Activated CD8-positive, alpha-beta T cell treated with anti-CD3 and anti-CD28 coated beads, Interleukin-2, amount 10 ng/mL, durations not matched to agents 7 days and 5 days (primary cell): ENCODE measurements at places on chromosomes 5 and 9. TPM values are rescaled to one million over a fixed set of nuclear protein-coding genes. Genes with fewer than 3 reads are reported as not detected.

GRCh38 chr9:132160802-132161742 lies 786 bp upstream of the NTNG2 start:
- DNase-seq = peak; percentile 85

DNA sequence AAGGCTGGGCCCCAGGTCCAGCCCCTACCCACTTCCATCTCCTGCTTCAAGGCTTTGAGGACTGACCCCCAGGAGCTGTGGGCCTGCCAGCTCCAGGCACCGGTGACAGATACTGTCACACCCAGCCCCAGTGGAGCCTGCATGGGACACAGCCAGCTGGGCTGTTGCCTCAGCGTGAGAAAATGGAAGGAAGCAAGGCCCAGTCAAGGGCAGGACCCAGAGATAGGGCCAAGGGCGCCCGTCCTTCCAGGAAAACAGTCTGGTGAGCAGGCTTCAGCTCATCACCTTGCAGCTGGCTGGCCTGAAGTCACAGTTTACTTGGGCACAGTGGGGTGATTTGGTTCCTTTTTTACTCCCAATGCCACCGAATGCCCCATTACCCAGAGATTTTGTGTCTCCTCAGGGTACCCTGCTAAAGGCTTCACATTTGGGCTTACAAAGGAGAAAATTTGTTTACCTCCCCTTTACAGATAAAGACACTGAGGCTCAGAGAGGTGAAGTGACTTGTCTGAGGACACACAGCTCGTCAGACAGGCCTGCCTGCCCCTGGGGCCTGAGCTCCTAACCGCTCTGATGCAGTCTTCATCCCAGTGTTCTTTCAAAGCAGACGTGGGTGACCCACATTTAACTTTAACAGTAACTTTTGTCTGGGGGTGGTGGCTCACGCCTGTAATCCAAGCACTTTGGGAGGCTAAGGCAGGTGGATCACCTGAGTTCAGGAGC lies 21.5 kb upstream of the WDR38 start:
- DNase-seq = no peak

GRCh38 chr5:34625246-34625645 lies 30.9 kb upstream of the RAI14 start:
- DNase-seq = no peak

DNA sequence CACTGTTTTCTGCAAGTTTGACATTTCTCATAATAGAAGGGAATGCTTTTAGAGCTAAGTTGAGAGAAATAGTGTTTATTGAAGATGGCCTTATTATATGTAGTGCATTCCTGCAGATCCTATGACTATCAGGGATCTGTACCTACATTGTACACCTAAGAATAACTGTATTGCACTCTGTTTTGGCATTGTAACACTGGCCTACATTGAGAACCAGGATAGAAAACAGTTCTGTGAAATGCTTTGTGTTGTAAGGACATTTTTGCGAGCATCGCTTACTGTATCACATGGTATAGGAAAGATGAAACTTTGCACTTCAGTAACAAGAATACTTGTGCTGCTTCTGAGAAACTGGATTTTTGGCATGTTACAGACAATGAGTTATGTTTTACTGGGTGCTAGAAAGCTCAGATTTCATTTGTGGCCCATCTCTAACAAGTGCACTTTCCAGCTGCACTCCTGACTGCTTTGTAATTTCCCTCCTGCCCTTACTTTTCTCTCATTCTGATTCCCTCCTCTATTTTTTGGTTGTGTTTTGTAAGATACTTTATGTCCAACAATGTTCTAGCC lies 30.6 kb downstream of the C9orf85 start:
- no peak for DNase-seq

- no peak for DNase-seq
These were observed 220.8 kb upstream of the RFX3 start for GRCh38 chr9:3746296-3747275.

DNA sequence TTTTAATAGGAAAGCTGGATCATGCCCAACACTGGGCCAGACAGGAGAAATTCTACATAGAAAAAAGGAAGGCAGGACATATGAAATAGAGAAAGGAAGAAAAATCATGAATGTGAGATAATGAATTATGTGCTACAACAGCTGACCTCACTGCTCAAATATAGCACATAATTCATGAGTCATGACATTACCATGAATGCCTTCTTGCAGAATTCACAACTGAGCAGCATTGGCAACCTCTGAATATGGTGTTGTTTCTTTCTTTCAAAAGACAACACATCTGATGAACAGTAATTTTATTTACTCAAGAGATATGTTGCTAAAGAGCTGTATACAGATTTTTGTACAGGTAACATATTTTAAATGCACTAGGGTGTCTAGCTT lies 34.4 kb downstream of the APBA1 start:
- no peak for DNase-seq

DNA sequence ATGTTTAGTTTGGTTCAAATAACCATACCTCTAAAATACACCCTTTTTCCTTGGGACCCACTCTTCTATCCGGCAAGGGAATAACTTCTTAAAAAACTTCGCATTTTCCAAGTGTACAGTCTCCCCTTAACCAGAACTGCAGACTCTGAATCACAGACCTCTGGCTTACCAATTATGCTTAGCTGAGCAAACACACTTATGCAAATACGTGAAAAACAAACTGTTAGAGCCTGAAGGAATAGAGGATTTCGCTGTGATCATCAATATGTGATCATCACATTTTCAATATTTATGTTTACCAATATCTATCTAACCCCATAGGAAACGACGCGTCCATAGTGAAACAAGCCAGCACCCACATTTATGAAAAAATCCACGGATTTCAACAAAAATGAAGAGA lies 1.3 kb downstream of the LPAR1 start:
- no peak for DNase-seq

DNA sequence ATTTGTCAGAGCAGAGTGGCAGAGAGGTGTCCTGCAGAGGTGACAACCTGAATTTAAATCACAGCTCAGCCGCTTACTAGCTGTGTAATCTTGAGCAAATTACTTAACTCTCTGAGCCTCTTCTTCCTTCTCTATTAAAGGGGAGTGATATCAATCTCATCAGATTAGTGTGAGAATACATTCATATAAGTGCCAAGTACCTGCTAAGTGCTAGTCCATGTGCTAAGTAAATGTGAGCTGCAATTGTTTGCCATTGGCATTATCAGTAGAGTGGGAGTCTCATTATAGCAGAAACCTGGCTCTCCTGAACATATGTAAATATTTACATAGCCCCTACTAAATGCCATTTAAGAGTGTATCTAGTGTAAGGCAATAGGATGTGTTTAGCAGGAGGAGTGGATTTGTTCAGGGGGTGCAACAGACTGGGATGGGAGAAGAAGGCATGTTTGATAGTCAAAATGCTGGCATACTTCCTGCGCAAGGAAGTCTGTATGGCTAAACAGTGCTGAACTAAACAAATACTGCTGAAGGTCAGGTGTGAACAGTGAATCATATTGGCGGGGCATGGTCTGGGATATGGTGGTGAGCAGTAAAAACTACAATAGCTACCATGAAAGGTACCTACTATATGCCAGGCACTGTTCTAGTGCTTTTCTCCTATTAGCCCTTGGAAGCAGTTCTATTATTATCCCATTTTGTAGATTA lies 74.5 kb downstream of the F2RL2 start:
- no peak for DNase-seq

DNA sequence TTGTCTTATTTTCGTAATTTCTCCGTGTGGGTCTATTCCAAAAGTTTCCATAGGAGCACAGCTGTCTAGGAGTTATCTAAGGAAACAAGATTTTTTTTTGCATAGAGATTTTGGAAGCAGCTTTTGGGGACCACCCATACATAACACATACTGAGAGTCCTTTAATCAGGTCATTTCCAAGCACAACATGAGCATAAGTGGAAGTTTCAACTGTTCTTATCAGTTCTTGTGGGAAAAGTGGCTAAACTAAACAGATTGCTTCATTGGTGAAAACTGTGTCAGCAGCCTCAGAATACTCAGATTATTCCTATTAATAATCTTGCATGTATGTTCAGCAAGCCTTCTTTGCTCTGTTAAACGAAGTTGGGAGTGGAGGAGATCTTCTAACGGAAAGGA lies 153.6 kb upstream of the TYRP1 start:
- no peak for DNase-seq

DNA sequence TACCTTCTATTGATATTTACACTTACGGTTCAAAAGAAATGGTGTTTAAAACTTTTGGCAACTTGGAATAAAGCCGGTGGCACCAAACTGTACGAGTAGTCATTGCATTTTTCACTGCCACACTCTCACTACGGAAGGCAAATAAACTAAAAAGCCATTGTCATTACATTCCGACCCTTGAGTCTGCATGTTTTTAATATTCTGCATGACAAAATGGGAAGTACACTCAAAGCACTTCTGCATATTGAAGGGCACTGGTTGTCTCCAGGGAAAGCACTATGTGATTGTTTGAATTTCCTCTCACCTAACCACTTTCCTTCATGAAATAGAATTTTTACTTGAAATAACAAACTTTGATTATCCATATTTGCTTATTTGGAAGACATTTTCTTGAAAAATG lies 426.3 kb downstream of the CETN3 start:
- no peak for DNase-seq

- DNase-seq = no peak
These were observed 32.7 kb upstream of the RIC1 start for GRCh38 chr9:5596173-5596572.

- DNase-seq = no peak
These were observed 366.7 kb downstream of the PIK3R1 start for GRCh38 chr5:68582284-68582683.

GRCh38 chr9:38263532-38263931 lies 129.0 kb upstream of the ALDH1B1 start:
- DNase-seq = no peak

GRCh38 chr5:127418367-127418766 lies 99.1 kb upstream of the PRRC1 start:
- no peak for DNase-seq

DNA sequence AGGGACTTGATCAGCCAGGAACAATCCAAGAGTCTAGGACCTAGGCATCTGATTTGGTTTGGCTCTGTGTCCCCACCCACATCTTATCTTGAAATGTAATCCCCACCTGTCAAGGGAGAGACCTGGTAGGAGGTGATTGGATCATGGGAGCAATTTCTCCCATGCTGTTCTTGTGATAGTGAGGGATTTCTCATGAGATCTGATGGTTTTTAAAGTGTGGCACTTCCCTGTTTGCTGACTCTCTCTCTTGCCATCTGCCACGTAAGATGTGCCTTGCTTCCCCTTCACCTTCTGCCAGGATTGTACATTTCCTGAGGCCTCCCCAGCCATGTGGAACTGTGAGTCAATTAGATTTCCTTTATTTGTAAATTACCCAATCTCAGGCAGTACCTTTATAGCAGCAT lies 201.7 kb upstream of the ACTBL2 start:
- no peak for DNase-seq

- DNase-seq = no peak
These were observed 70.1 kb upstream of the MAN2A1 start for GRCh38 chr5:109619606-109620005.

- peak; percentile 18 for DNase-seq
These were observed 2.8 kb upstream of the IL3 start for GRCh38 chr5:132057498-132058255.

DNA sequence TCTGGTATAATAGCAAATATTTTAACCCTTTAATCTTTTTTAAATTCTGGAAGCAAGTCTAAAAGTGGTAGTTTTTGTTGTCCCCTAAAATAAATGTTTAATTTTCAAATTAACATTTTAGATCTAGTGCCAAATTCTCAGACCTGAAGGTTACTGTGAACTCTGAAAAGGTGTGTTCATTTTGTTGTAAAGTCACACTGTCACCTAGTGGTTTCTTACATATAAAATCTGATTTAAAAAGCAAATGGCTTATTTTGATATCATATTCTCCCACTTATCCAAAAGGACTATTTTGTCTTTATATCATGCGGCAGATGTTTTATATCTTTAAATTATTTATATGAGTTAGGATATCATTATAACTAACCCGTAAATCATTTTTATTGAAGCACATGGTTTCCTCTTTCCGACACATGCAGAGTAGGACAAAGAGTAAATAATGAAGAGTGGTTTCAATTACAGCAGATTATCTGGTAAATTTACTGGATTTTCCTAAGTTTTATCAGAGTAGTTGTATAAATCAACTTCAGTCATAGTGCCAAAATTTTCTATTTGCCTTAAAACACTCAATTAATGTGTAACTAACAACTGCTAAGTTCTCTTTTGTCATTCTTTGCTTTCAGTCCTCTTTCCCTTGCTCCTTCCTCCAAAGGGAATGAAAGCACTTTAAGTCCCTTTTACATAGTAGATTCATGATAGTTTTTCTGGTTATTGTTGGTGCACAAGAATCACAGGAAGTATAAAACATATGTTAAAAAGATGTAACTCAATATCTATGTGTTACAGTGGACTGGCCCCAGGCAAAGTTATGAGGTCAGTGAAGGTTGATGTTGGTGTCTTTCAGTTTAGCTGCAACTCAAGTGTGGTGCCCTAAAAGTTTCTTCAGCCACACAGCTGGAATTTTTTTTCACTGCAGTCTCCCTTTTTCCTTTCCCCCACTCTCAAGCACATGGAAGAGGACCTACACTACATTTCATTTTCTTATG lies 189.6 kb downstream of the COX7C start:
- no peak for DNase-seq

- no peak for DNase-seq
These were observed 14.3 kb downstream of the IER5L start for GRCh38 chr9:129163753-129164152.

DNA sequence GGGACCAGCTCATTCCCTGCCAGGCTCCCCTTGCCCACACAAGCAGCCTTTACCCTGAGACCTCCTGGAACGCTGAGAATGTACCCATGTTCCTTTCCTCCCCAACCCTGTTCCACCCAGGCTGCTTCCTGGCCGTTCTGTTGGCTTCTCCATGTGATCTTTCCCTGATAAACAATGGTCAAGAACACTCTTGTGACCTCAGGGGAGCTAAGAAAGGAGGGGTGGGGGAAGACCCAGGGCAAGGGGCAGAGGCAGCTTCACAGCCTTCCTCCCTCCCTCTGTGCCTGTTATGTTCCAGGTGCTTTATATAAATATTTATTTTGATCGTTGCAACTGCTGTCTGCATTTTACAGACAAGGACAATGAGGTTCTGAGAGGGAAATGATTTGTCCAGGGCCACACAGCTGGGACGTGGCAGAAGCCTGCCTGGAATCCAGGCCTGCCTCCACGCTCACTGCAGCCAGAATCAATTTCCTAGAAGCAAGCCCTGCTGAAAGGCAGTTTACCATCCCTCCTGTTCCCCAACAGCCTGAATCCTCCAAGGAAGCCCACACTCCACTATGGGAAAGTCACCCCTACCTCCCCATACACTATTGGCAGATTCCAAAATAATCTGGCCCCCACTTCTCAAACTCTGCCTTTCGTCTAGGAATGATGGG lies 3.9 kb downstream of the SHROOM1 start:
- no peak for DNase-seq

GRCh38 chr9:137323531-137324331 lies 21.7 kb upstream of the NRARP start:
- no peak for DNase-seq

Gene IRGM
- total RNA-seq = 4.1 TPM

Gene SELENOP
- total RNA-seq = 0.55 TPM

Gene COMMD10
- total RNA-seq = 24.4 TPM

Gene SLC46A2
- total RNA-seq = not detected

Gene SPATA31E1
- total RNA-seq = not detected

Gene IGFBPL1
- not detected for total RNA-seq

Gene TMEFF1
- not detected for total RNA-seq
